ENCODE measurements at places on chromosomes 7 and 10.

DNA sequence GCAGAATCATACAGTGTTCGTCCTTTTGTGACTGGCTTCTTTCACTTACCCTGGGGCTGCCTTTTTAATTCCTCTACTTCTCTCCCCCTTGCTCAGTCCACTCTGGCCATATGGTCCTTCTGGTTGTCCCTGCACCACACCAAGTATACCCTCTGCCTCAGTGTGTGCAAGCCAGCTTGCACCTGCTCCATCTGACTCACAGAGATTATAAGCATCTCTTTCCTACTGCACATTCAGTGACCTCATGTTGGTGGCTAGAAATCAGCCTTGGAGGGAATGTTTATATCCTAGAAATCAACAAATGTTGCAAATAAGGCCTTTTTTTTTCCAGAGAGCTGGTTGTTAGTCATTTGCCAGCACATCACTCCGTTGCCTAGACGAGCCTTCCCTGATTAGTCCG, 67.5 kb upstream of the C10orf90 start:
- no peak for DNase-seq

GRCh38 chr7:134919240-134919641, 67.1 kb upstream of the AGBL3 start:
- DNase-seq = no peak

- no peak for DNase-seq
Measured at GRCh38 chr10:27861781-27862180, 116.2 kb upstream of the MKX start.

- DNase-seq = no peak
Measured at GRCh38 chr7:97971120-97971989, 18.6 kb downstream of the OCM2 start.

- no peak for DNase-seq
Measured at GRCh38 chr10:14569274-14570060, 205.2 kb downstream of the FAM107B start.

- peak; percentile 91 for DNase-seq
Measured at GRCh38 chr10:75111365-75111906, at the start of gene SAMD8. Gene SAMD8, plus strand, starts transcription at chr10:75111656. Its CDS starts 38,873 bp downstream, at chr10:75150529.

GRCh38 chr7:154651501-154651900, 351.4 kb downstream of the PAXIP1 start:
- no peak for DNase-seq

DNA sequence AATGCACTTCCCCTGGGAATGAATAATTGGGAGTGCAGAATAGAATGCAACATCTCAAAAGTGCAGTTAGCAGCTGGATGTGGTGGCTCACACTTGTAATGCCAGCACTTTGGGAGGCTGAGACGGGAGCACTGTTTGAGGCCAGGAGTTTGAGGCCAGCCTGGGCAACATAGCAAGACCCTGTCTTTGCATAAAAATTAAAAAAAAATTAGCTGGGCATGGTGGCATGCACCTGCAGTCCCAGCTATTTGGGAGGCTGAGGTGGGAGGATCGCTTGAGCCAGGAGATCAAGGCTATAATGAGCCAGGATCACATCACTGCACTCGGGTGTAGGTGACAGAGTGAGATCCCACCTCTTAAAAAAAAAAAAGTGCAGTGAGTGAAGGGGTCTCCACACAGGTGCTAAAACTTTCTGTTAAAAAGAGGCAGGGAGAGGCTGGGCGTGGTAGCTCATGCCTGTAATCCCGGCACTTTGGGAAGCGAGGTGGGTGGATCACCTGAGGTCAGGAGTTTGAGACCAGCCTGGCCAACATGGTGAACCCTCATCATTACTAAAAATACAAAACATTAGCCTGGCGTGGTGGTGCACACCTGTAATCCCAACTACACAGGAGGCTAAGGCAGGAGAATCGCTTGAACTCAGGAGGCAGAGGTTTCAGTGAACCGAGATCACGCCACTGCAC, 13.5 kb upstream of the ZMIZ1 start:
- DNase-seq = no peak

- DNase-seq = no peak
Measured at GRCh38 chr7:148865283-148865682, 18.8 kb downstream of the EZH2 start.

GRCh38 chr7:4531236-4531635, 150.9 kb upstream of the FOXK1 start:
- no peak for DNase-seq

GRCh38 chr10:102644066-102644645, at the start of gene TRIM8:
Gene TRIM8, plus strand, starts transcription at chr10:102644479. Its CDS starts 139 bp downstream, at chr10:102644618.
- DNase-seq = peak; percentile 65

- DNase-seq = no peak
Measured at GRCh38 chr7:130988443-130988842, 254.4 kb upstream of the KLF14 start.

GRCh38 chr10:28840202-28840601, 162.9 kb downstream of the BAMBI start:
- DNase-seq = no peak

GRCh38 chr10:113368666-113369364, 184.0 kb upstream of the HABP2 start:
- no peak for DNase-seq

GRCh38 chr7:127798769-127799372, 146.9 kb downstream of the SND1 start:
- no peak for DNase-seq

DNA sequence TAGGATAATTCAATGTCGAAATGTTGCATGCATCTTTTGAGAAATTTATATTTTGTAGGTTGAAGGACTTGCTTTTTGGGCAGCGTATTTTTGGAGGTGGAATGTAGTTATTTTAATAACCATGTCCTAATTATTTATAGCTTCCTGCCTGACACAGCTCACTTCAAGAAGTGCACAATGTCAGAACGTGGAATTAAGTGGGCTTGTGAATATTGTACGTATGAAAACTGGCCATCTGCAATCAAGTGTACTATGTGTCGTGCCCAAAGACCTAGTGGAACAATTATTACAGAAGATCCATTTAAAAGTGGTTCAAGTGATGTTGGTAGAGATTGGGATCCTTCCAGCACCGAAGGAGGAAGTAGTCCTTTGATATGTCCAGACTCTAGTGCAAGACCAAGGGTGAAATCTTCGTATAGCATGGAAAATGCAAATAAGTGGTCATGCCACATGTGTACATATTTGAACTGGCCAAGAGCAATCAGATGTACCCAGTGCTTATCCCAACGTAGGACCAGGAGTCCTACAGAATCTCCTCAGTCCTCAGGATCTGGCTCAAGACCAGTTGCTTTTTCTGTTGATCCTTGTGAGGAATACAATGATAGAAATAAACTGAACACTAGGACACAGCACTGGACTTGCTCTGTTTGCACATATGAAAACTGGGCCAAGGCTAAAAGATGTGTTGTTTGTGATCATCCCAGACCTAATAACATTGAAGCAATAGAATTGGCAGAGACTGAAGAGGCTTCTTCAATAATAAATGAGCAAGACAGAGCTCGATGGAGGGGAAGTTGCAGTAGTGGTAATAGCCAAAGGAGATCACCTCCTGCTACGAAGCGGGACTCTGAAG, 620 bp downstream of the ZRANB1 start:
- no peak for DNase-seq

DNA sequence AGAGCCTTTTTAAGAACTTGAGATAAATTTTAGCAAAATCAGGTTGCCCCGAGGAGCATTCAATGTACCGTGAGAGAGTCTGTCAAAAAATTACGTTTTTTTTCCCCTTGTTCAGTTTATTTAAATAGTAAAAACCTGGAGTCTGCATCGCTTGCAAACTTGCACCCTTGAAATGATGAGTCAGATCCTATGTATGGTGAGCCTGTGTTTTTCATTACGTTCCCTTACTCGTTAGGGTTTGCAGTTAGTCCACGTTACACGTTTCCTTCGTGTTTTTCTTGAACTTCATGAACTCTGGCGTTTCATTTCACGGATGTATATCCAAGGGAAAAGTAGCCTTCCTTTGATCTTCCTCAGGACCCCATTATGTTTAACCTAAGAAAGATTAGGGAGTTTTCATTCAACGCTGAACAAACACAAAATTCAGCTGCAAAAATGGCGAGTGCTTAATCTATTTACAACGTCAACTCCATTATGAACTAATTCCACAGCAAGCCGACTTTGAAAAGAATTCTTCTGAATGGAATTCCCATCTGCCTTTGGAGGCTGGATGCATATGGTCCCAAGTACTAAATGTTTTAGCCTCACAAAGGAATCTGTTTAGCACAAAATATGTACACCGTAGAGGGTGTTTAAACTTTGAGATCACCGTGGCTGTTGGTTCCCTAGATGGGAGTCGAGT, 182.4 kb downstream of the MYOF start:
- no peak for DNase-seq

DNA sequence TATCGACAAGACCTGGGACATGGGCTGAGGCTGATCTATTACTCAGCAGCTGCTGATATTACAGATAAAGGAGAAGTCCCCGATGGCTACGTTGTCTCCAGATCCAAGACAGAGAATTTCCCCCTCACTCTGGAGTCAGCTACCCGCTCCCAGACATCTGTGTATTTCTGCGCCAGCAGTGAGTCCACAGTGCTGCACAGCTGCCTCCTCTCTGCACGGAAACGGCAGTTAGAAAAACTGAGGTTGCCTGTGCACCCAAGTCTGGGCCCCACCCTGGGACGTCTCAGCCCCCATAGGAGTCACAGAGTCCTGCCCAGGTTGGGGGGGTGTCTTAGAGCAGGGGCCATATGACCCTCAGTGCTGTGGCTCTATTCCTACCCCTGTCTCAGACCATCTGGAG, 167.4 kb upstream of the PRSS58 start:
- no peak for DNase-seq

- no peak for DNase-seq
Measured at GRCh38 chr10:84683550-84683949, 355.2 kb downstream of the CCSER2 start.

GRCh38 chr10:103280031-103280430, 3.1 kb downstream of the INA start:
- DNase-seq = no peak

DNA sequence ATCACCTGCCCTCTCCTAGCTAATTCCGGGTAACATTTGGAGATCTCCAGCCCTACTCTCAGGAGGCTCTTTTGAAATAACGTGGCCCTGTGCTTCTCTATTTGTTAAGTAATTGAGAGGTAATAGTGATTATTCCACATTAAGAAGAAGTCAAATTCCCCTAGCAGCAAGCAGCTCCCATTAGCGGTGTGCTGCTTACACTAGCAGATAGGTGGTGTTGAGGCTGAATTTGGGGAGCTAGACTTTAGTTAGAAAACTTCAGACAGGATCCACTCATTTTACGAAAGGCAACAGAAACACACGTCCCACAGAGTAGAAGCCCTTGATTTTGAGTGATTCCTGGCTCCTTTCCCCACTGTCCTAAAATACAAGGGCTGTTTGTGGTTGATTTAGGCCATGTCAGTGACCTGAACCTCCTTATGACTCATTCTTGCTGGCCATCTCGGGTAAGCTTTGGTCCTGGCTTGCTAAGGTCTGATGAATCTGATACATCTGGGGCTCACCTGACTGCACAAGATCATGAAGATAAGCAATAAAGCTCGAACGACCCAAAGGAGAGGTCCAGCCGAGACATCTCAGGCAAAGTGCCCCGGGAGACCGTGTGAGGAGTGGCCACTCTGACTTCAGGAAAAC, 77.2 kb downstream of the FAM204A start:
- DNase-seq = no peak

GRCh38 chr7:123649964-123650363, 5.7 kb upstream of the LMOD2 start:
- DNase-seq = no peak

DNA sequence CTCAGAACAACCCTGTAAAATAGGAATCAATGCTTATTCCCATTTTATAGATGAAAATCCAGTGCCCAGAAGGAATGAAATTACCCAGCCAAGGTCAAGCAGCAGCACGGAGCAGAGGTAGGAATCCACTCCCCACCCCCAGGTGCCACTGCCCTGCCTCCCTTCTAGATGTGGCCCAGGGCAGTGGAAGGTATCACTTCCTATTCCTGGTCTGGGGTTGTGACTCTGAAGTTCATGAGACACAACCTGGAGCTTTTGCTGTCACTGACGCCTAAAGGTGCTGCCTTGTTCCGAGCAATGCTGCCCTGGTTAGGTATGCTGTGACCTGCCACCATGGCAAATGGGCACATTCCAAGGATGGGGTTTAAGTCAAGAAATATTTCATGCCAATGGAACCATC, 53.6 kb downstream of the PIK3AP1 start:
- no peak for DNase-seq

GRCh38 chr7:139382439-139382838, 22.7 kb downstream of the LUC7L2 start:
- no peak for DNase-seq

DNA sequence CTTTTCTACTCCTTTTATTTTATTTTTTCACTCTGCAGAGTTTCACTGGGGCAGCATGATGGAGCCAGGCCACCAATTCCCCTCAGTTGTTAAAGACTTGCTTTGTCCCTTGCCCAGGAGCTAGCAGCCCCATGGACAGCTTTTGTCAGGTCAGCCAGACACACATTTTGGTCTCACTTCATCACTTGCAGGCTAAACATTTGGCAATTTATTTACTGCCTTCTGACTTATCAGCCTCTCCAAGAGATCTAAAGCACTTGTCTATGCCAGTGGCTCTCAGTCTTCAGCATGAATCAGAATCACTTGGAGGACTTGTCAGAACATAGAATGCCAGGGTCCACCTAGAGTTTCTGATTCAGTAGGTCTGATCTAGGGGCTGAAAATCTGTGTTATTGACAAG, 66.4 kb upstream of the GDF10 start:
- DNase-seq = no peak

- no peak for DNase-seq
Measured at GRCh38 chr7:127888411-127888810, 142.8 kb downstream of the LRRC4 start.

- no peak for DNase-seq
Measured at GRCh38 chr10:81306971-81307782, 567.8 kb upstream of the NRG3 start.

- DNase-seq = no peak
Measured at GRCh38 chr10:8513155-8514147, 459.0 kb downstream of the GATA3 start.

DNA sequence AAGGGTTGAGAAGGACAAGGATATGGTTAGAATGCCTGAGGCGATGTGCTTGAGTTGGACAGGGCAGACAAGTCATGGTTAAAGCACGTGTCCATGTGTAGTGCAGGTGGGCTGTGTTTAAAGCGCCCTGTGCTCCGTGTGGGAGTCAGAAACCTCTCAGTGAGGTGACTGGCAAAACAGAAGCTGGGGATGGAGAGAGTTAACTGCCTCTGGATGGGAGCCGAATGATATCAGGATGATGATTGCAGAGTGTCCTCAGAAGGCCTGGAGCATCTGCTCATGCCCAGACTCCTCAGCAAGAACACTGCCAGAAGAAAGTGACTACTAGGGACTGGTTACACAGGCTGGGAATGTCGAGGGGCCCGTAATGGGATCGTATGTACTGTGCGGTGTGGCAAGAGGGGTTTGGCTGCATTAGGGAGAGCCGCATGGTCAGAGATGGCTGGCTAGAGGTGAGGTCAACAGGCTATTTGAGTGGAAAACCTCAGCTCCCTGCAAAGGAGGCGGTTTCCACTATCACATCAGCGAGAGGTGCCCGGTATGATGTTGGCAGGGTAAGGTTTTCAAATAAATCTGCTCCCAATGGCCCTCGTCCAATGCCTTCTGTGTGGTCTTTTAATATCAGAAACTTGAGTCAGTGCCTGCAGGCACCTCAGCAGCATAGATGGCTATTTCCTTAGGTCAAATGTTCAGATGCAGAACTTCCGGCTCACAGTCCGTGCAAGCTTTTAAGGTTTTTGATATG, 26.1 kb upstream of the MRC1 start:
- no peak for DNase-seq

Data from NK-92 treated with Interleukin-12 subunit alpha and Interleukin-12 subunit beta, amount 100 ng/mL, for 24 hours (cell line).